ENCODE measurements at places on chromosomes 1 and 21.

DNA sequence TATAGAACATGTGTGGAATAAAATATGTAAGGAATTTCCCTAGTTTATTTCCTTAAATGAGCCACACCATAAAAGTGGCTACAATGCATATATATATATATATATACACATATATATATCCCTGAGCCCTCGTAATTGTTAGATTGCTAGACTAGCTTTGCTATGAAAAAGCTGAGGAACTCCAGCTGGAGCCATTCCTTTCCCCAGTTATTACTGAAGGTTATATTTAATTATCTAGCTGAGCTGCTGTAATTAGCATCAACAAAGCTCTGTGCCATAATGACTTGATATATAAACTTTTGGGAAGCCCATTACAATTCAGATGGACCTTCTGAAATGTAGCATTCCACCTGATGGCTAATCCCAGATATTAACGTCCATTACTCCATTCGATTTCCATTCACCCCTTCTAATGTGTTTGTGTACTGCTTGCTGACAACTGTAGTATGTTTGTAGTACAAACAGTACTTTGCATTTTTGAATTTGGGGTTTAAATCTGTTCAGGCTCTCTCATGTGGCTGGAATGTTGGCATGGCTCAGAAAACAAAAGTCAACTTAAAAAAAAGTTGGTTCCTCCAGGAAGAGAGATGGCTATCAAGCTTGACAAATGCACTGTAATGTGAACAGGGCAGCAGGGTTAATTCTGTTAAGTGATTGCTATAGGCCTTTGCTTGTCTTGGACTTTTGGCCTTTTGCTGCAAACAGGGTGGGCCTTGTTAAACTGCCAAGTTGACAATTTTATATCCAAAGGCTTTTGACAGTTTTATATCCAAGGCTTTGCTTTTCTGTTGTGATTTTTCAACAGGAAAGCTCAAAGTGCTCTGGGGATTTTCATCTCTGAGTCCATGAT lies 170.0 kb downstream of the LTN1 start:
- no peak for DNase-seq

DNA sequence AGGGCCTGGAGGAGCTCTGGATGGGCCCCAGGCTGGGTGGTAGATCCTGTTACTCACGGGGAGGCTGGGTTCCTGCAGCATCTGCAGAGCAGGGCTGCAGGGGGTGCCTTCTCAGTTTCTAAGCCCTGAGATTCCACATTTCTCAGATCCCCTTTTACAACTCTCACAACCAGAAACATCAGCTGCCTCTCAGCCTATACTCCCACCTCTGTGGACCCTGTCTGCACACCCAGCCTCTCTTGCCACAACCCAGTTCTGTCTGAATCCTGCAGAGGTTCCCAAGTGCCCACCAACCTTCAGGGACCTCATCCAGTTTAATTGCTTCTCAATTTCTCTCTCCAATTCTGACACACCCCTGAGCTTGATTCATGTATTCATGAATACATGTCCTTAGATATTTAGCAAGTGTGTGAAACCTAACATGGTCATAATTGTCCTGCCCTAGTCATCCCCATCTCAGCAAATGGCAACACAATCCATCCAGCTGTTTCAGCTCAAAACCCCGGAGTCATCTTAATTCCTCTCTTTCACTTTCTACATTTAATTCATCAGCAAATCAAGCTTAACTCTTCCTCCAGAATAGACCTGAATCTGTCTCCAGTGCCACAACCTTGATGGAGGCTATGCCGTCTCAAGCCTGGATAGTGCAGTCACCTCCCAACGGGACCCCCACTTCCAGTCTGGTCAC lies 57.0 kb upstream of the NEK2 start:
- DNase-seq, result no peak

DNA sequence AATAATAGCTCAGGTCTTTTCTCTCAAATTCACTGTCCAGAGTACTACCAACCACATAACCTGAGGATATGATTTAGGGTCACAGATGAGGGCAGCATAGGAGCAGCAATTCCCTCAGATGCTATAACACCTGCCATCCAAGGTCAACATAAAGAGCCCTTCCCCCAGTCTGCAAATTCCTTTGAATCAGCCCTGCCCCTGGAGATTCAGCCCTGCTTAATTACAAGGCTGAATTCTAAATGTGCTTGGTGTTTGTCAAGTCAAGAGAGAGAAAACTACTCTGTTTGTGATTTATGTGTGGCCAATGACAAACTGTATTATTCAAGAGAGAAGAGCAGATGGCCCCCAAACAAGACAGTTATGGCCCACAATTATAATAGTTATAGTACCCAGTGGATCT lies 195.7 kb upstream of the ADGRL2 start:
- DNase-seq, result no peak

DNA sequence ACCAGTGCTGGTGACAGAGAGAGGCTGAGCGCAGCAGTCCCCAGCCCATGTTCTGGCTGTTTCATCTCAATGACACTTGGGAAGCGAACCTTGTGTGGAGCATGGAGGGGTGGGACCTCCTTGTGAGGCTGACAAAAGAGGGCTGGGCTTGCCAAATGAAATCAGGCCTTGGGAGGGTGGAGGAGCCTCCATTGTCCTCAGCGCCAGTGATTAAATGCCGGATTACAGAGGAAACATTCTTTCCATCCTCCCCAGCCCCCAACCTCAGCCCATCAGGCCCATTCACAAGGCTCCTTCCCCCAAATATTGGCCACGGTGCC lies 63.3 kb upstream of the PAXBP1 start:
- no peak for DNase-seq

GRCh38 chr1:238457610-238458009 lies 566.9 kb upstream of the ZP4 start:
- no peak for DNase-seq

DNA sequence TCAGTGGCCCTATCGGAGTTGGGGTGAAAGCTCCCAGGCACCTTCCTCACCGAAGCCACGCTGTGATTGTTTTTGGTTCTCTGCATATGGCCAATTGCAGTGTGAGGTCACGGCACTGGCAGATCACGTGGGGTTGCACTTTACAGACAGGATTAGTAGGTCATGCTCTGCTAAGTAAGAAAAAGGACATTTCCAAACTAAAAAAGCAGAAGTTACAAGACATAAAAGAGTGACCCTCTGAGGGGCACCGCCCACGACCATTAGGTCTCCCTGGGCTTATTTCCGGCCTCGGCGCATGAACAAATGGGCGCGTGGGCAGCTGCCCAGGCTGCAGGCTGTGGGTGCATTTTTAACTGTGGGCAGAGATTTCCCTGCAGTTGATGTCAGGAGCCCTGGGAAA lies 2.0 kb downstream of the CAPN9 start:
- no peak for DNase-seq

GRCh38 chr1:219542828-219543518 lies 69.9 kb downstream of the ZC3H11B start:
- DNase-seq, result no peak

DNA sequence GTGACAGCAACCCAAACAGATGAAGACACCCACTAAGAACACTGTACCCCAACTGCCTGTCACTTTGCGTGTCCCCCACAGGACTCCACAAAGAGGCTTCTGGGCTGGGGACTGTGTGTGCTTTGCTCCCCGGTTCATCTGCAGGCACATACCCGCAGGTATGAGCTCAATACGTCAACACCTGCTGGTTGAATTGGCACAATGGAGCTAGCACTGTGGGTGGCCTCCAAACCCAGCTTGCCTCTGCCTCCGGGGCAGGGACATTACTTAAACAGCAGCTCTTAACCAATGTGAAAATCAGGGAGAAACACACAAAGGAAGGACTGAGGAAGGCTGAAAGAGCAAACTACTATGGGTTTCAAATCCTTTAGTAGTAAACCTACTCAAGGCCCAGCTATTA lies 140.2 kb upstream of the TIAM1 start:
- no peak for DNase-seq

GRCh38 chr1:5836776-5837440 lies 155.3 kb downstream of the NPHP4 start:
- no peak for DNase-seq

DNA sequence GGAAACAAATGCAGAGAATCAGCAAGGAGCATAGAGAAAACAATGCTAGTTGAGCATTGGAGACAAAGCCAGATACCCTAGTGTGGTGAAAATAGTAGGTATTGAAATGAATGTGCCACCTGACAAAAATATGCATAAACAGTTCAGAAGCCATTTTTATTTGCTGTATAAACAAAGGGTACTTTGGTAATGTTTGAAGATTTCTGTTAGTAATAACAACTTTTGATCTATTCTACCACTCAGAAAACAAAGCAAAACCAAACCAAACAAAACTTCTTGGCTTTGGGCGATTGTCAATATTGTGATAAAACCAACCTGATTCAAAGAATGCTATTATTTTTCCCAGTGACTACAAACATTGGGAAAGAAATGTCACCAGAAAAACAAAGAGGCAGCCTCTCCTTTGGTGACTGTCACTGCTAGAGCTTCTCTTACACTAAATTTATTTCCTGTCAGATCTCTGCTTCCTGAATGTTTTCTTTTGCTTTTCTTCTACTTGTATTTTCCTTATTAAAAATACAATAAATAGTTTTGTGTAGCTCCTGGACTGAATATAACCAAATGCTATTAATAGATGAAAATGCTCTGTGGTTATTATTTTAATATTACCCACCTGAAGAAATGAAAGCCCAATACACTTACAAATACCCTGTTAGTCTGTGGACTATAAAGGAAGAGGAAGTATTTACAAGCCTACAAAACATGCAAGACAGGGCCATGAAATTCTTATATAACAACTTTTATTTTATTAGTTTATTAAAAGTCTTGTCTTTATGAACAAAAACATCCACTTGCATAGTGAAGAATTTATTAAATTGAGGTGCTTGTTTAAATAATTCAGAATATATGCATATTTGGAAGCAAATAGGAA lies 5.7 kb downstream of the ATP6V1G3 start:
- no peak for DNase-seq

DNA sequence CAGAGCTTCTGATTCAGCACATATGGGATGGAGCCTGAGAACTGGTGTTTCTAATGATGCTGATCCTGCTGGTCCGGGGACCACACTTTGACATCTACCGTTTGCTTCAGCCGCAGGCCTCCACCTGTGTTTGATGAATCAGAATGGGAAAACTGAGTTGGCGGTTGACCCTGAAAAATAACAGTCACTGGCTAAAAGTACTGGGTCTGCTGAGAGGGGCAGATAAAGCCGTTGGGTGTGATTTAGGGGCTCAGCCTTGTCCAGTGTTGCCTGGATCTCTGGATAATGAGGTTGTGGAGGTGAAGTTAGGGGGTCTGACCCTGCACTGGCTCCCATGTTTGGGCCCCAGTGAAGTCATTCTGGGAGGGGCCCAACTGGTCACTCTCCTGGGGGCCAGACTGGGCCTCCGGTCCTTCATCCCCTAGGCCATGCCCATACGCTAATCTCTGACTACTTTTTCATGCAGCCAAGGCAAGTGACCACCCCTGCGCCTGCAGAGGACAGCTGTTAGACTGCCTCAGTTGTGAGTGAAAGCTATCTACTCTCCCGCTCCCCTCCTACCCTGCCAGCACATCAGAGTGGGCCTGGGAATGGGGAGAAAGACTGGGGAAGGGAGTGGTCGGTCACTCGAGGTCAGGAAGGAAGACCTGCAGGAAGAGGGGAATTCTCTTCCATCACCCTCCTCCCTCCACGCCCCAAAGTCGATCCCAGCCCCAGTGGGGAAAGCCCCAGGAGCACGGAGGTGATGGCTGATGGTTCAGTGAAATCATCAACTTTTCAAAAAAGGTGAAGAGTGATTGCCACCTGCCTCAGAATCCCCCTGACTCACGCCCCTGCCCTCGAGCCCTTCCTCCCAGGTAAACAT lies 27.7 kb downstream of the VASH2 start:
- no peak for DNase-seq

DNA sequence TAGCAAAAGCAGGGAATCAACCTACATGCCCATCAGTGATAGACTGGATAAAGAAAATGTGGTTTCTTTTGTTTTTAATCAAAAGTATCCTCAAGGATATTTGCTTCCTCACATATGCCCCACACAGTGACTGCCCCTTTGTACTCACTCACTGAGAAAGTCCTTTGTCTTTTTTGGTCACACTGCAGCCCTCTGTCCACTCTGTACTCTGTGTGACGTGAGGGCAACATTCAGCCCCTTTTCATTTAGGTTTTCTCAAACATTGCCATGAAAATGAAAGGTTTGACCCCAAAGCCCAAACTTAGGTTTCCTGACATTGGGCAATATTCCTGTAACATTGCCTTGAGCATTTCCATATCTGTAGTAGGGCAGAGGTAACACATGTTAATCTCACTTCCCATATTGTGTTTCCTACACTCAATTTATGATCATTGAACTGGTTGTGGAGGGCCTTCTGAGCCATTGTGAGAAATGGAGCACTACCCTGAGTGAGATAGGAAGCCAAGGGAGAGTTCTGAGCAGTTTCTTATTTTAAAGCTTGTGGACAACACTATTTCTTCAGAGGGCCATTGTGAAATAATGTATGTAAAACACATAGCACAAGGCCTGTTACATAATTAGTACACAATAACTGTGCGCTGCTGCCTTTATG lies 501.9 kb upstream of the C1orf87 start:
- DNase-seq, result no peak

DNA sequence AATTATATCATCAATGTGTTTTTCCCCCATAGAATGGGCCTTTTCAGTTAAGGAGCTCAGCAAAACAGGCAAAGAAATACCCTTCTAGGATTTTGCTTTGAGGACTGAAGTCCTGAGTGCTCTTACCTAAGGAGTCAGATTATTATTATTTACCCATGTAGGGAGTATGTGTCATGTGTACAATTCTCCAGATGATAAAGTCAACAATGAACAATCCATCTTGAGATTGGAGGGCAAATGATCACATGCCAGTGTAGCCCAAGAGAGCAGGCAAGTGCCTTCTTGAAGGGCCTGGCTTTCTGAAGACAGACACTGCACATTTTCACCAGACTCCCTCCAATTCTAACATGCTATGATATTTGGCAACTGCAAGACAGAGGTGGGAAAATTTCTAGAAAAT lies 159.7 kb downstream of the PCNX2 start:
- no peak for DNase-seq

DNA sequence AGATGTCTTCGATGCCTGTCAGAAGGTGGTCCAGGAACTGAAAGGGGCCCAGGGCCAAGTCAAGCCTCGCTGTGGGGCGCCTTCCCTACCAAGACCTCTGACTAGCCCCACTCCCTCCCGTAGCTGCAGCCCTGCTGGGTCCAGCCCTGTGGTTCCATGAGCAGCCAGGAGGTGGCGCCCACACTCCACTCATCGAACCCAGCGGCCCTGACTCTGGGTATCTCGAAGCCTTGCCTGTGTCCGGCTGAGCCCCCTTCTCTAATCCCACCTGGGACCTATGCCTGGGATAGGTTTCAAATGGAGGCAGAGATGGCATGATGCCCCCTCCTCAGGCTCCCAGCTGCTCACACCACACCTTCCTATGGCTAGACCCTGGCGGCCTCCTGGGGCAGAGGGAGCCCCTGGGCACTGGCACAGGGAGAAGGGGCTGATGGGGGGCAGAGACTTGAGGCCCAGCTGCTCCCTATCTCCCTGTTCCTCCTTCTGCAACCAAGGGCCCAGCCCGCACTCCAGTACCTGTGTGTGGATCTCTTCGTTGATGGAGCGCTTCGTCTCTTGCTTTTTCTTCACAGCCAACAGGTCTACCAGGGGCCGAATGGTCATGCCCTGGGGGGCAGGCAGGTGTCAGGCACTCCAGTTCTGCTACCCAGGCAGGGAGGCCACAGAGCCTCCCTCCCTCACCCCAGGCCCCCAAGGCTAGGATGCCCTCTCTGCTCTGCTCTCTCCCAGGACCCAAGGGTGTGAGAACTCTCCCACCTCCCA lies 52.0 kb downstream of the SLC9A1 start:
- peak; percentile 61 for DNase-seq
